ENCODE measurements at places on chromosomes 16 and 17.

GRCh38 chr16:7025616-7026190 is 306.9 kb upstream of the RBFOX1 start:
- DNase-seq, result peak; percentile 15

DNA sequence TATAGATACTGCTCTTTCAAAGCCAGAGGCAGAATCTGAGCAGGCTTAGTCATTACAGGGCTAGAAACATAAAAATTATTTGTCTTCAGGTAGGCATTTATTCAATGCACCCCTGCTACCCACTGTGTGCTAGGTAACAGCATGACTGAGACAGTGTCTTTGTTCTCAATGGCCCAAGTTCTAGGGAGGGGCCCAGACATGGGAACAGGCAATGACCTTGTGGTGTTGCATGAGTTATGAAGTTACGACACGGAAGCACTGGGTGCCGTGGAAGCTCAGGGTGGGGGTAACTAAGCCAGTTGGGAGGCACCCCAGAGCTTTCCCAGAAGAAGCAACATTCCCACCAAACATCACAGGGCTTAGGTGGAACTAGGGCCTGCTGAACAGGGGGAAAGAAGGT is 87.0 kb downstream of the CPPED1 start:
- DNase-seq, result no peak

DNA sequence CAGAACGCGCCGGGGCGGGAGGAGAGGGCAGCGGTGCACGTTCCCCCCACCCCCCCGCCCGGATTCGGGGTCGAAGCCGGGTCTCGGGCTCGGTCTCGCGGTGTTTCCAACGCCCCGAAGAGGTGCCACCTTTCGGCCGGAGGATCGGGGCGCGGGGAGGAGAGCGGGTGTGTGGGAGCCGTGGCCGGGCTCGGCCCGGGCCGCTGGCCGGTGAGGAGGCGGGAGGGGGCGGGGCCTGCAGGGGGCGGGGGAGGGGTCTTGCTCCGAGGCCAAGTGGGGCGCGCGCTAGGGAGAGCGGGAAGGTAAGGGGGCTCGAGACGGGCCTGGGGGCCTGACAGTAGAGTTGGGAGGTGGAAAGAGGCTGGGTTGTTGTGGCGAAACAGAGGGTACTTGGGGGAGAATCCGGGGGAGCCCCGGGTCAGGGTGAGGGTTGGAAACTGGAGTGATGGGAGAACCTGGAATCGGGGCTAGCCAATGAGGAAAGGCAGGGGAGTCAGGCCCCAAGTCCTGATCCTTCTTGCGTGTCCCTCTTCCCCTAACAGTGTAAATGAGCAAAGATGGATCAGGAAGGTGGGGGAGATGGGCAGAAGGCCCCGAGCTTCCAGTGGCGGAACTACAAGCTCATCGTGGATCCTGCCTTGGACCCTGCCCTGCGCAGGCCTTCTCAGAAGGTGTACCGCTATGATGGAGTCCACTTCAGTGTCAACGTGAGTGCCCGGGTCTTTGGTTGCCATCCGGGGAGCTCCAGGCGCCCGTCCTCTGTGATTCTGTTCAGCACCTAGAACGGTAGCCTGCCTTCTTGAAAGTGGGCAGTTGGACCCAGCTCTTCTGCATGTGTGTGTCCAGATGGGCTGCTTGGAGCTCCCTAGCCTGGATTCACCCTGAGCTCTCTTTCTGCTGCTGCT is 873 bp downstream of the SETD1A start:
- DNase-seq, result peak; percentile 33

GRCh38 chr16:2027024-2028010 is 615 bp downstream of the NHERF2 start:
- no peak for DNase-seq

GRCh38 chr17:73663614-73664013 is 19.4 kb upstream of the SDK2 start:
- no peak for DNase-seq

GRCh38 chr16:58828901-58829545 is 94.9 kb upstream of the GOT2 start:
- no peak for DNase-seq

DNA sequence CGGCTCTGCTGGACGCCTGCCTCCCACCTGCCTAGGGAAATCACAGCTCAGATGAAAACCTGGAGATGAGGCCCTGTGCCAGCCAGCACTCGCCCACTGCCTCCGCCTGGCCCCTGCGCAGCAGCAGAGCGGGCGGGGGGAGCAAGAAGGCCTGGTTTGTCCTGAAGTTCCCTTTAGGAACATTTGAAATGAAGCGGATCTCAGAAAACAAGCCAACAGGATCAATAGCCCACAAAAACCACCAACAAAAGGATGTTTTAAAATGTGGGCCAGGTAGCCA is 48.0 kb downstream of the RBFOX3 start:
- no peak for DNase-seq

GRCh38 chr16:7990626-7991260 is 599.6 kb downstream of the TMEM114 start:
- DNase-seq, result no peak

DNA sequence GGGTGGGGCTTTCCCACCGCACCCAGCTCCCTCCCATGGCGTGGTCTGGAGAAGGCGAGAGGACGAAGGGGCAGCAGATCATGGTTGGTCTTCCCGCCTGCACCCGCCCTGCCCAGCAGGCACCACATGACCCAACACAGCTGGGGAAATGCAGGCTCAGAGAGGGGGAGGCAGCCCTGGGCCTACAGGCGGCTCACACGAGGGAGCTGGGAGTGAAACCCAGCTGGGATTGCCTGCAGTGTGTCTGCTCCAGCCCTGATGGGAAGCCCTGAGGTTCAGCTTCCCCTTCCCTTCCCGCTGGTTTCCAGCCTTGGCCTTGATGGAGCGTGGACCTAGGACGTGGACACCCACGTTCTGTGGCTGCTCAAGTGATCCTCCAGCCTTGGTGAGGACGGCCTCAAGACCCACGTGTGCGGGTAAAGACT is 20.0 kb upstream of the PABPN1L start:
- DNase-seq, result no peak

DNA sequence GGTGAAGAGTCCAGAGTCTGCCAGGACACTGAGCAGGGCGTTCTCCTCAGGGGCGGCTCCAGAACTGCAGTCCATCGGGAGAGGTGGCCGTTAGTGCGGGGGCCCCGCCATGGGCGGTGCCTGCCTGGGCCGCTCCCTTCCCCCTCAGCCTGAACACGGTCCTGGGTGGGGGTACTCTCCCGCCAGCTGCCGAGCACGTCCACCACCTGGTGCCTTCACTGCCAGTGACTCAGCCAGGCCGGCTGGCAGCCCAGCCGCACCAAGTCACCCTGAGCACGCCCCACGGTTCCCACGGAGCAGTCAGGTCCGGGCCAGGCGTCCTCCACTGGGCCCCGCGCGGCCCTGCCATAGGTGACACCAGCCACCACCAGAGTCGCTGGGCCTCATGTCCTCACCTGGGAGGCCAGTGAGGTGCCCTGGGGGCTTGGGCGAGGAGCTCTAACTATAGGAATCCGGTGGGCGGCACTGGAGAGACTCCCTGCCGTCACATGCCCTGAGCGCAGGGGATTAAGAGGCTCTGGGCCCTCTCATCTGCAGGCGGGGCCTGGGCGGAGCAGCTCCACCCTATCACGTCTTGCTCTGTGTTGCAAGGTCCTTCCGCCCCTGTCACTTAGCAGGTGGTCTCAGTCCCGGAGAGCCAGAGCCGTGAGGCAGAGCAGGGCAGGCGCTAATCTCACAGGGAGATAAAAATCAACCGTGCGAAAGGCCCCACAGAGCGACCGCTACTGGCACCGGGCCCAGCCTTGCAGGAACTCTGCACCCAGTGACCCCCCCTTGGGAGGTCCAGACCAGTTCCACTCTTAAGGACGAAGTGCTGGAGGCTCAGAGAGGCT is 14.3 kb downstream of the PIEZO1 start:
- no peak for DNase-seq

DNA sequence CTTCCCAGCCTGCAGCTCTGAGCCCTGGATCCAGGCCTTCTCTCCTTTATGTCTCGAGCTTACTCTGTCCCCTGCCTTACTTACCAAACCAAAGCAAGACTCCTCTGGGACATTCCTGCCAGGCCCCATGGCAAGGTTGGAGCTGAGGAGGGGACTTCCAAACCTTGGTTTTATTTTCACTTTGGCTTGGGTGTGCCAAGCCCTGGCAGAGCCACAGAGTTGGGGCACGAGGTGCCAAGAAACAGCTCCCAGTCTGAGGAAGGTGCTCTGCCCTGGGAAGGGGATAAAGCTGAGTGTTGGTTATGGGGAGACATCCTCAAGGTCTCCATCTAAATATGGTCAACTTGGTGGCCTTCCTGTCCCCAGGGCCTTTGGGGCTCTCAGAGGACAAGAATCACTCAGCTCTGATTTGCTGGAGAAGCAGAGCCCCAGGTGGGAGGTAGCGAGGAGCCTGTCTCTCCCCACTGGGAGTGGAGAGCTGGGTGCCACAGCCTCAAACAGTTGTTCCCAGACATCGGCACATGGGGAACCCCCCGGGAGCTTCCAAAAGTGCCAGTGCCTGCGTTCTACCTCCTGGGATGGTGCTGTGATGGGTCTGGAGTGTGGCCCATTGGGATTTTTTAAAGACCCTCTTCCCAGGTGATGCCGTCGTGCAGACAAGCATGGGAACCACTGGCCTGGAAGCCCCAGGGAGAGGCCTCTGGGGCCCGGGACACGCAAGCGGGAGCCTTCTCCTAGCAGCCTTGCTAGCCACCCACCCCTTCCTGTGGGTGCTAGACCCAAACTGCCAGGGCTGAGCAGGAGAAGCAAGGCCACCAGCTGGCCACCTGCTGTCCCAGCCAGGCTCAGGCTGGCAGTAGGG is 10.3 kb downstream of the NLRC5 start:
- no peak for DNase-seq

- no peak for DNase-seq
Observed at GRCh38 chr17:9982159-9982558, 77.1 kb upstream of the RCVRN start.

DNA sequence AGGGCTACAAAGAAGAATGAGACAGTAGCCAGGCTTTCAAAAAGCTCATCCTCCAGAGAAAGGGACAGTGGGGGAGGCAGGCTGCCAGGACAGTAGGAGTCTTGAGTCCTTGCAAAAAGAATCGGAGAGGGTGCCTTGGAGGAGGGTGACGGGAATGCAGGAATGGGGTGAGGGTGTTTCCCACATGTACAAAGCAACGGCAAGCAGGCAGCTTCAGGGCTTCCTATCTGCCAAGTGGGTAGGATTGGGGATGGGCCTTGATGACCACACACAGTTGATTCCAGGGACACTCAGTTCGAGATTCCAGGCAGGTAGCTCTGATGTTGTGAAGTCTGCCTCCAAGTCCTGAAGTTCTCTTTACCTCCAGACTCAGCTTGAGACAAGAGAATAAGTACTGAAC is 54.4 kb downstream of the C17orf67 start:
- DNase-seq, result no peak

DNA sequence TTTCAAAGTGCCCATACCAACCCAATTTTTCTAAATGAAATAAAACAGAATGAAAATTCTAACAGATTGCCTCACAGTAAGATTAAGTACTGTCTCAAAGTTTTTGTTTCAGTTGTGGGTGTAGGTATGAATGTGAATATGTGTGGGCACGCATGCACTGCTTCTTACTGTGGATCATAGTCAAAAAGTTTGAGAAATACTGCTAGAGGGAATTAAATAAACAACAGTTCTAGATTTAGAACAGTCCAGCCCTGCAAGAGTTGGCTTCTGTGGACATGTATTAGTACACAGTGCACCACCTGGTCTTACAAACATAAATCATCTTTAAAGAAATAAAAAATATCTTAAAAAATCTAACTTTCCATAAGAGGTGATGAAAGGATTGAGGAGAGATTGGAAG is 8.4 kb downstream of the ZNF652 start:
- no peak for DNase-seq

DNA sequence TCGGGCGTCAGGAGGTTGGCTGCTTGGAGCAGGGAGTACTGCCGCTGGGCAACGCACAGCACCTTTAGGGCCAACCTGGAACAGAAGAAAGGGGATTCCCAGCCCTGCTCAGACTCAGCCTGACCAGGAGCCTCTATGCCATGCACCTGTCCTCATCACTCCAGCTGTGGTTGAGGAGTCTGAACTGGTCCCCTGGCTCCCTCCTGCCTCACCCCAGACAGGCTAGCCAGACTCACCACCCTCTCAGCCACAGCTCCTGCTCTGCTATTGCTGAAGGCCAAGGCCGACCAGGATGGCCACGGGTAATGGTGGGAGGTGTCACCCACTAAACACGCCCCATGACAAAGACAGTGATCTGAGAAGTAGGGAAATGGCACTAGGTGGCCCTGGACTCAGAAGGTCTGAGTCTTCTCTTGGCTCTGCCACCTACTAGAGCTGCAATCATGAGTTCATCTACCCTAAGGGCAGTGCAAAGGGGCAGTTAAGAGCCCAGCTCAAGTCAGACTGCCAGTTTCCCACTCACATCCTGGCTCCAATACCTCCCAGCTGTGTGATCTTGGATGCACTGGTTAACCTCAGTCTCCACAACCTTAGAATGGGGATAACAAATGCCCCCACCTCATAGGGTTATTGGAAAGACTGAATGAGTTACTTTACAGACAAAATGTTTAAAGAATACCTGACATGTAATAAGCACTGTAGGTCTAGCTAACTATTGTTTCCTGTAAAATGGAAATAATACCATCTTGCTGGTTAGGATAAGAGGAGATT is 13.8 kb upstream of the GFAP start:
- no peak for DNase-seq

GRCh38 chr17:42660692-42661345 is 1.7 kb downstream of the TUBG2 start:
- DNase-seq, result no peak

Measured in stimulated activated CD4-positive, alpha-beta T cell treated with anti-CD3 and anti-CD28 coated beads, Interleukin-2, amount 100 ng/mL, for 48 hours (primary cell).